ENCODE measurements at places on chromosomes 16 and 17.

DNA sequence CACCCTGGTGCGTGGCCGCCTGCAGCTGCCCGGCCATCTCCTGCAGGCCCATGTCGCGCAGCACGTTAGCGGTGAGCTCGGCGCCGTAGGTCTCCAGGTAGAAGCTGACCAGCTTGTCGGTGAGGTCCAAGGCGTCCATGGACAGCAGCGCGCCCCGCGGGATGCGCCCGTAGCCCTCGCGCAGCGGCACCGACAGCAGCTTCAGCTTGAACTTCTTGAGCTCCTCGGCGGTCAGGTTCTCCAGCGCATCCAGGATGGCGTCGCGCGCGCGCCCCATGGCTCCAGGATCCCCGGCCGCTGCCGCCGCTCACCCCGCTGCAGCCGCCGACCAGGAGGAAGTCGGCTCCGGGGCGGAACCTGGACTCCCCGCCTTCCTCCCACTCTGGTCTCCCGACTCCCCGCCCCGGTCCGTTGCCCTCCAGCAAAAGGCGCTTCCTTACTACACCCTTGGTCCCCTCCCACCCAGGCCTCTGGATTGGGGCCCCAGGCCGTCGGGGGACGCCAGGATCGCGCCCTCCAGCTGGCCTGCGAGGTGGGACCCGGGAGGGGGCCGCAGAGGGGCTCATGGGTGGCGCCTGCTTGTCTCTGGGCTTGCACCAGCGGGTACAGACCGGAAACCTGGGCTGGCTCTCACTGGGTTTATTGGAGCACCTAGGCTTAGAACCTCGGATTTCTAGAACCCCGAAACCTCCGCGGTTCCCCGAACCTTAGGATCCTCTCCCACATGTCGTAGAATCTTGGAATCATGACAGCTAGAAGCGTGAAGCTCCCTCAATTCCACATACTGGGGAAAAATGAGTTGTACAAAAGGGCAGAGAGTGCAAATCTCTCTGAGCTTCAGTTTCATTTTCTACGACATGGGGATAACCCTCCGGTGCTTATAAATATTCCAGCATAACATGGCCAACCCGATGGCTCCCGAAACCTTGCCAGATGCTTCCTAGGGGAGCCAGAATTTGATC lies at the start of gene PYCARD:
TSS of gene PYCARD (minus strand) at position 347 of the 962 bp plus-strand sequence. CDS start at position 277, 70 bp downstream.
- DNase-seq = peak; percentile 50

DNA sequence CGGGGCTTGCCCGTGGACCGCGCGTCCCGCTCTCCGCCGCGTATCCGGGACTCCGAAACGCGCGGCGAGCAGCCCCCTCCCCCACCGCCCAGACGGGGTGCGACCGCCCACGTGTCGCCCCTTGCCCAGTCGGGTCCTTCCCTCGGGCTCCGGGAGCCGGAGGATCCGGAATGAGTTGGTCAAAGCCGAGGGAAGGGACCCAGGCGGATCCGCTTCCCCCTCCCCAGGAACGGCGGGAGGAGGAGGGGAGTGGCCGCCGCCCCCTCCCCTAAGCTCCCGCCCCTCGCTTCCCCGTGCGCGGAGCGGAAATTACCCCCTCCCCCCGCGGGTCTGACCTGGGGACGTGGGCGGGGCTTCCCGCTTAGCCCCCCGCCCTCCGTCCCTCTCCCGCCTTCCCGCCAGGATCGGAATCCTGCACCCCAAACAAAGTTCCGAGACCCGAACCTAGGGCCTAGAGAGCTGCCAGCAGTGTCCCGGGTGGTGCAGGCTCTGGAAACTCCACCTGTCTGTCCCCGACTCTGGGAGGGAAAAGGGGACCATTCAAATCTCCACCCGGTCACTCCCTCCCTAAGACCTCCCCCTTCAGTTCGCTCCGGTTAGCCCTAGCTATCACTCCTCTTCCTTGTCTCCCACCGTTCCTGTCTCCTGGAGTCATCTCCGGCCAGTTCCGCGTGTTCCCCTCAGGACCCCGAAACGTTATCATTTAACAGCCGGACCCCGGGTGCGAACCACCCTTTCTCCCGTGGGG lies 1.0 kb upstream of the IGF2BP1 start:
- no peak for DNase-seq

GRCh38 chr16:29994600-29995323 lies 655 bp downstream of the HIRIP3 start:
- no peak for DNase-seq

- no peak for DNase-seq
Observed at GRCh38 chr16:4386451-4386805, 14.8 kb downstream of the VASN start.

DNA sequence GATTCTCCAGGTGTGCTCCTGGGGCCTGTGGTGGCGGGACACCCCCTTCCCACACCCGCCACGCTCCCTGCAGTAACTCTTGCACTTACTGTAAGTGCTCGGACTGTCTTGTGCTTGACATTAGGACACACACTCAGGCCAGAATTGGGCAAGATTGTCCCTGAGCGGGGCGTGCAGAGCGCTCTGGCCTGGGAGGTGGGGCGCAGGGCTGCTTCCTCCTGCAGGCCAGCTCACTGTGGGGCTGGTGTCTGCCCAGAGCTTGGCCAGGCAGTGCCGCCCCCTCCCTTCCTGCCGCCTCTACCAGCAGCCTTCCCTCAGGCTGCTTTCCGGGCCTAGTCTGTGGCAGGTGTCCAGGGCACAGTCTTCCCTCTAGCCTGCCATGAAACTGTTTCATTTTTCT lies 6.1 kb upstream of the ATP6V0C start:
- DNase-seq = no peak

- no peak for DNase-seq
Observed at GRCh38 chr16:89602952-89603590, 10.4 kb upstream of the DPEP1 start.

GRCh38 chr17:45077643-45078042 lies 16.5 kb downstream of the NMT1 start:
- DNase-seq = peak; percentile 99

Measured in AML-193 (cell line).